ENCODE measurements at places on chromosomes 12 and 14.

DNA sequence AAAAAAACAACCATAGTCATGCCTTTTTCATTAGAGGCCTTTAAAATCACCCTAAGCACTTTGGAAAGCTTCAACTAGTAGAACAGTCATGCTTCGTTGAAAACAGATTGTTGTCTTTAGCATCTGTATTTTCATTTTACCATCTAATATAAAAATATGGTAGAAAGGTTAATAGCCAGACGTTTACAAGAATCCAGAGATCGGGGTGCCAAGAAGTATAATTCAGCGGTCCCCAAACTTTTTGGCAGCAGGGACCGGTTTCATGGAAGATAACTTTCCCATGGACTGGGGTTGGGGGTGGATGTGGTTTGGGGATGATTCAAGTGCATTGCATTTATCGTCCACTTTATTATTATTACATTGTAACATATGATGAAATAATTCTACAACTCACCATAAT lies 138.4 kb downstream of the GLT1D1 start:
- no peak for DNase-seq

- DNase-seq: no peak
Measured at GRCh38 chr12:56785874-56786273, 22.8 kb downstream of the HSD17B6 start.

DNA sequence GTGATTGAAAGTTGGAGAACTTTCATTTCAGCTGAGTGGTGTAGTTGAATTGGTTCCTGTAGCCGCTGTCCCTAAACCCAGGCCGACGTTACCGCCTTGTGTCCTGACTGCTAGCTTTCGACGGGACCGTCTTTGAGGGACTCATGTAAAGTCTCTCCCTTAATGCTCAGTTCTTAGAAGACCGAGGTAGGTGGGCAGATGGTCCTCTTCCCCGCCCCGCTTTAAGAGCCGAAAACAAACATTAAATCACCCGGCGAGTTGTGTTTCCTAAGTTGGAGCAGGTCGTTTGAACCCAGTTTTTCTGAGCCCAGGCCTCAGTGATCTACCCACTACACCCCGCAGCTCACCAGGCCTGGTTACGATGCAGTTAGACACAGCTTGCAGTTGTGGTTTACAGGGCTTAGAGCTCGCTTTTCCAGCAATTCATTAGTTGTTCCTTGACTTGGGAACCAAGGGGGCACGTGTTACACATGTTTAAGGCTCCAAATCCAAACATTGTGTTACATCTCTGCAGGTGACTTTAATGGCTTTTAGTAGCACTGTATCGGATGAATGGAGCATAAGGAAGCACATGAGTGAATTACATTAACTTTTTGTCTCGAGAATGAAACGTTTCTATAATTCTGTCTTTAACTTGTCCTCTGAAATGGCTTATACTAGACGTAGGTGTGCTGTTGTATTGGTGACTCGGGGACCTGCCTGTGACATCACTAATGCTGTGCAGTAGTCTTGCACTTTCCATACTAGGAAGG lies 790 bp downstream of the NEDD1 start:
- no peak for DNase-seq

GRCh38 chr12:19623751-19624399 lies 184.6 kb downstream of the AEBP2 start:
- DNase-seq: no peak

DNA sequence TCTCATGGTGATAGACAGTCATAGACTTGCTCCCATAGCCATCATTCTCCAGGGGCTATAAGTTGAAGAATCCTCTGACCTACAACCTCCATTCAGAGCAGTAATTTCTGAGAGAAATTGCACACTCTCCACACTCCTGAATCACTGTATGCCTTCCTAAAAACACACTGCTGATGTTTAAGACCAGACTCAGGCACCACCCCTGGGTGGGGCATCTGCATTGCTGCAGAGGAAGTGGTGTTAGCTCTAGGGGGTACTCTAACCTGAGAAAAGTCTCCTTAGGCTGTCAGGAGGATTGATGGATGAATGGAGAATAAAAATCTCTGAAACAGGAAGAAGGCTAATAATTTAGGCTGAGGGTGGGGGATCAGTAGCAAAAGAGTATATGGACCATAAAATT lies 436.1 kb downstream of the DAD1 start:
- DNase-seq: no peak

- no peak for DNase-seq
Measured at GRCh38 chr14:25833341-25834126, 764.3 kb downstream of the NOVA1 start.

- no peak for DNase-seq
Measured at GRCh38 chr12:28876196-28876798, 272.8 kb upstream of the FAR2 start.

GRCh38 chr12:74903522-74903921 lies 306.1 kb downstream of the KCNC2 start:
- no peak for DNase-seq

DNA sequence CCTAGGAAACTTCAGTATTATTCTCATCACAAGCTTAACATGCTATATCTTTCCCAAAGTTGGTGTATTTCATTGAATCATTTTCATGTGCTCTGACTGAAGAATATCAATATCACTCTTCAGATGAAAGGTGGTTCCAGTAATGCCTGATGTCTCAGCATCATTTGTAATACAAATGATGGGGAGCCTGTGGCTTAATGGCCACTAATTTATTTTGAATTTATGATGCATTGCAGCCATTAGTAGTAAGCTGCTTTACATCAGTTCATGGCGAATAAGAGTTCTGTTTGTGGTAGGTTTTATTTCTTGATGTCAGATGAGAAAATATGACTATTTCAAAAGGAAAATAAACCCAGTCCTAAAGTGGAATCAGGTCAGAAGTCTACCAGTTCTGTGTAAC lies 139.4 kb downstream of the SLC16A7 start:
- DNase-seq: no peak

Data from stimulated activated CD4-positive, alpha-beta T cell treated with anti-CD3 and anti-CD28 coated beads, TNF-alpha, amount 100 ng/mL, for 1 hour (primary cell).